ENCODE measurements at places on chromosomes 11 and 22.

DNA sequence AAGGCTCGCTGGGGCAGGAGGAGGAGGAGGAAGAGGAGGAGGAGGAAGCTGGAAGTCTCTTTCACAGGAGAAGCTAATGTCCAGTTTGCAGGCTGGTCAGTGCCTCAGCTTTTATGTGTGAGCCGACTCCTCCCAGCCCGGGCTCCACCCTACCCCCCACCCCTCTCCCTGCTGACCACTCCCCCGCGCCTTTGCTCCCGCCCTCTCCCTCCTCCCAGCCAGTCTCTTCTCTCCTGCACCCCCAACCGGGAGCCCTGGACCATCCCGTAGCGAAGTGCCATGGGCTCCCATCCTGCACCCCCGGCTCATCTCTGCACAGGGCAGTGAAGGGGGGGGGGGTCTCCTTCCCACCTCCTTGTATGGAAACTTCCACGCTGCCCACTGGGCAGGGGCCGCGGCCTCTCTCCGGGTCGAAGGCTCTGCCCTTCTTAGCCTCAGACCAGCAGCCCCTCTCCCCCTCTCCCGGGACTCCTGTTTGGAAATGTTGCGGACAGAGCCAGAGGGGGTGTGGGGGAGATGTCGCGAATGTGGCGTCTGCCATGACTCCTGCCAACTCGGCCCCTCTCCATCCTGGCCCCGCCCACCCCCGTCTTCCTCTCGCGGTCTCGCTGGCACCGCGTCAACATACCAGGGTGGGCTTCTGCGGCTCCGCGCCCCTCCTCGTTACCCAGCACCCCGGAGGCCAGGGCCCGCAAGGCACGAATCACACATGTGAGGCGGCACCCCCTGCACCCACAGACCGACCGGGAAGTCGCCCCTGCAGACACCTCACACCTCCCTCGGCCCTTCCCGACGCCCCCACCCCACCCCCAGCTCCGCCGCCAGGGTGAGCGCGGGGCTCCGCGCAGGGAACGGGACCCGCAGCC is 1.8 kb downstream of the IGF2 start:
- DNase-seq = peak; percentile 28

GRCh38 chr11:95716266-95716665 is 73.3 kb downstream of the FAM76B start:
- no peak for DNase-seq

GRCh38 chr11:115391598-115391997 is 112.6 kb downstream of the CADM1 start:
- no peak for DNase-seq

- DNase-seq = no peak
Measured at GRCh38 chr11:5289696-5290095, 12.1 kb downstream of the OR51B4 start.

DNA sequence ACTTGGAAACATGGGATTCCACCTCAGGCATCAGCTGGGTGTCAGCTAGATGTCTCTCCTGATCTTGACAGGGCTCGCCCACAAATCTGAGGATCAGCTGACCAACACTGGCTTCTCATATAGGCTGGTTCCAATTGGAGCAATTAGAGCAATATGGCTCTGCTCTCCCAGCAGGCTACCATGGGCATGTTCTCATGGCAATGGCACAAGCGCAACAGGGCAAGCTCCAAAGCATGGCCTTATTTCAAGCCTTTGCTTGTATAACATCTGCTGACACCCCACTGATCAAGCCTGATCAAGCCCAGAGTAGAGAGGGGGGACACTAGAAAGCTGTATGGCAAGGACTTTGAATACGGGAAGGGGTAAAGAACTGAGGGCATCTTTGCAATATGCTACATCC is 40.7 kb upstream of the SPATA19 start:
- DNase-seq = no peak

All from amniotic stem cell (primary cell).